Dorsolateral prefrontal cortex (tissue), 122 donors: ENCODE measurements at places on chromosomes 12 and 14.

- no peak for DNase-seq
Observed at GRCh38 chr14:89206389-89207031, 210.5 kb downstream of the FOXN3 start.

DNA sequence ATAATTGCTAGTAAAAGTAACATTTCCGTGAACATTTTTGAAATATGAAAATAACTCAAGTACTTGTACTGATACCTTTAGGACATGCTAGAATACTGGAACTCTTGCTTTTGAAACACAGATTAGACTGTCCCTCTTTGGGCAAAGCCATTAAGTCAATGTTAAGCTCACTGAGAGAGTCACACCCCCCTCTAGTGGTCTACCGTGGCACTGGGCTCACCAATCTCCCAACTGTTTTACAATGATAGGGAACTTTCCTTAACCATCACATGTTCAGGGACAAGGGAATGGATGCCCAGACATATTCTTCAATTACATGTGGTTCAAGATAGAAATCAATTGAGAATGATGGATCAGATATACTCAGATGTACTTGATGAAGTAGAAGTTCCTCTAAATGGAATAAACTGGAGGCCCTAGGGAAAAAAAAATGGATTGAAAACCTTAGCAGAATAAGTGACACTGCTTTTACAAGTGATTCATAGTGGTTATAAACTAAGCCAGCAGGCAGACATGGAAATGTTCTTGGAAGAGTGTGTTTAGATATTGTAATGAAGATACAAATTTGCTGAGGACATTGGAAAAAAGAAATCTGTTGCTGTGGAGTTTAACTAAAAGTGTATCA is 17.8 kb downstream of the NANOG start:
- peak; percentile 69 for DNase-seq

DNA sequence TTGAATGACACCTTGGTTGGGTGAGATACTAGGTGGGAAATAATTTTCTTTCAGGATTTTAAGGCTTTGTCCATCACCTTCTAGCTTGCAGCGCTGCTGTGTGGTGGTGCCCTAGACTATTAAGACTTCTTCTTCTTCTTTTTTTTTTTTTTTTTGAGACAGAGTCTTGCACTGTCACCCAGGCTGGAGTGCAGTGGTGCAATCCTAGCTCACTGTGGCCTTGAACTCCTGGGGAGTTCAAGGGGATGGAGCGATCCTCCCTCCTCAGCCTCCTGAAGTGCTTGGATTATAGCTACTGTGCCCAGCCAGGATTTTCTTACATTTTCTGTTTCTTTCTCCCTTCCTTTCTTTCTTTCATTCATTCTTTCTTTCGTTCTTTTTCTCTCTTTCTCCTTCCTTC is 10.3 kb upstream of the MTA1 start:
- DNase-seq = no peak

DNA sequence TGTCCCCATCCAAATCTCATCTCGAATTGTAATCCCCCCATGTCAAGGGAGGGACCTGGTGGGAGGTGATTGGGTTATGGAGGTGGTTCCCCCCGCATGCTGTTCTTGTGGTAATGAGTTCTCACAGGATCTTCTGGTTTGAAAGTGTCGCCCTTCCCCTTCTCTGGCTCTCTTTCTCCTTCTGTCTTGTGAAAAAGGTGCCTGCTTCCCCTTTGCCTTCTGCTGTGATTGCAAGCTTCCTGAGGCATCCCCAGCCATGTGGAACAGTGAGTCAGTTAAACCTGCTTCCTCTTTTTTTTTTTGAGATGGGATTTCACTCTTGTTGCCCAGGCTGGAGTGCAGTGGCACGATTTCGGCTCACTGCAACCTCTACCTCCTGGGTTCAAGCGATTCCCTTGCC is 104.0 kb downstream of the CCDC91 start:
- no peak for DNase-seq

GRCh38 chr12:66405395-66405794 is 103.1 kb downstream of the HELB start:
- no peak for DNase-seq

DNA sequence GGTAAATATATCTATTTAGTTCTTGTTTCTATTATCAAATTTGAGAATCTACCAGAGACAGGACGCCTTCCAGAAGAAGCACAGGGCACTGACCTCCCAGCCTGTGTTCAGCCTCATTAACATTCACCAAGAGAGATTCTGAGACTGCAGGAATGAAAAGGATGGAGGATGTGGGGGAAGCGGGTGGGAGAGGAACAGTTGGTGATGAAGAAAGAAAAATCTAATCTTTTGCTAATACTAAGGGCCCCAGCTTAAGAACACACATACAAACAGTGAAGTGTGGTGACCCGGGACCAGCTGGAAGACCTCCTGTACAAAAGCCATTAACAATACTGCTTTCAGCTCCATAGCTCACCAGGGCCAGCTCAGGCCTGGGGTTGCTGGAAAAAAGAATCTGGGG is 160.5 kb downstream of the NUAK1 start:
- DNase-seq = no peak

GRCh38 chr12:114192549-114192948 is 213.4 kb downstream of the TBX5 start:
- no peak for DNase-seq

GRCh38 chr14:93960108-93960475 is 16.3 kb downstream of the ASB2 start:
- DNase-seq = no peak

GRCh38 chr12:114293073-114293472 is 112.9 kb downstream of the TBX5 start:
- DNase-seq = no peak

GRCh38 chr14:28770061-28770460 is 3.5 kb downstream of the FOXG1 start:
- DNase-seq = no peak

DNA sequence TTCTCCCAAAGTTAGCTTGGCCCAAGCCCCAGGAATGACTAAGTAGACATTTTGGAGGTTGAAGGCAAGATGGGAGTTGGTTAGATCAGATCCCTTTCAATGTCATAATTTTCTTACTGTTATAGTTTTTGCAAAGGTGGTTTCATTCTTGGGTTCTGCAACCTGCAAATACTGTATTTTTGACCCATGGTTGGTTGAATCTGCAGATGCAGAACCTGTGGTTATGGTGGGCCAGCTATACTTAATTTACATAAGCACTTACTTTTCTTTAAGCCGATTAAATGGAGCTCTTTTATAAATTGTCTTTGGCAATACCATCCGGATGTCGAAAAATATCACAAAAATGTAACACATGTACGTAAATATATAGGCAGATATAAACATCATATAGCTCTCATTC is 25.6 kb downstream of the LEMD3 start:
- no peak for DNase-seq
